GM13976 (cell line): ENCODE measurements at places on chromosomes 7 and 10.

- DNase-seq: no peak
Observed at GRCh38 chr10:60288256-60288655, 101.4 kb downstream of the ANK3 start.

DNA sequence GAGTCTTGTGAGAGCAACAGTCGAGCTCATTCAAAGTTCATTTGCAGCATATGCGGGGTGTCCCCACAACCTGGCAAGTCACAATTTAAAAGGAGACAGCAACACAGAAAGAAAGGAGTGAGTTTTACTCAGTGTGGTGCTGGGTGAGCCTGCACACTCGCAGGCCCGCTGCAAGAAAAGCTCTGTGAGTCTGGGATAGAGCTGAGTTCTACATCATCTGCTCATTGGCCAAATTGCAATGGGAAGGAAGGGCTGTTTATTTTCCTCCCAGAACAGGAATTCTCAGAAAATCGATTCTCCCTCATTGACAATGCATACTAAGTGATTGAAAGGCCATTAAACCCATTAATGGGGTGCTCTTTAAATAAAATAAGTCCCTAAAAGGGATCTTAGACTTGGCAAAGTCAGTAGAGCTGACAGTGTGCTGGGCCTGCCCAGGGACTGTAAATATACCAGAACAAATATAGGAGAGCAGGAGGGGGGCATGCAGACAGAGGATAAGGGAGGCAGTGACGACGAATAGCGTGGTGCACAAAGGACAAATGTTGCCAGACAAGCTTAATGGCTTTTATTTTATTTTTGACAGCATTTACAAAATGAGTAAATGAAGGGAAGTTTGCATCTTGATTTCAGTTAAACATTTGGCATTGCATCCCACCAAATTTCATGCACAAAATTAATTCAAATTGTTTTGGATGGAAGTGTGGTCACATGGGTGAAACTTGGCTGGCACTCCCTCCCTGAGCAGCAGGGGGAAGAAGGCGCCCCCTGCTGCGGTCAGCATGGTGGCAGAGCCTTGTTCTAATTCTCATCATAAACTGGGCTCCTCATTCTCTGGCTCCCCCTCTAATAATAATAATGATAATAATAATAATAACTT lies 215.7 kb downstream of the SNX10 start:
- DNase-seq: no peak

GRCh38 chr7:12300415-12300814 lies 89.3 kb downstream of the TMEM106B start:
- DNase-seq: no peak

DNA sequence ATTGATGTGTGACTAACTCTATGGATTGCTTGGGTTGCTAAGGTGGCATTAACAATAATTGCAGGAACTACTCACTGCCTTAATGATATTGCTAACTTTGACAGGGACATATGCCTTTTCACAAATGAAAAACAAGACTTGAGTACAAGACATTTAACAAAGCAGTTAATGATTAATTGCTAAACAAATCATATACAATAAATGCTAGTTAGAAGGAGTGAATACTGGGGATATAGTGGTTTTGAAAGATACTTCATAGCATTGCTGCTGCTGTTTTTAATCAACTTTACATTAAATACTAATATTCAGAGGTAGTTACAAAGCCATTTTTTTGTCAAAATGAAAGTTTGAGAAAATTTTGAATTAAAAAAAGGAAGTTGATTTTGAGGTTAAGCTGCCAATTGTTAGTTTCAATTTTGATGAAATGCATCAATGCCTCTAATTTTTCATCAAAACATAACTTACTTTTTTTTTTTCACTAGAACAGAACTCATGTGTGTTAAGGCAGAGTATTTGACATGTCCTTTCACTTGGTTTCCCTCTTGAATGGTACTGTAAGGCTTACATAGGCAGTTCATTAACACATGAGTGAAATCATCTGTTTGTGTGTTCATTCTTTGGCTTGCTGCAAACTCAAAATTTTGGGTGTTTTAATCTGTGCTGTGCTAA lies 106.2 kb upstream of the SEMA3D start:
- DNase-seq: no peak

GRCh38 chr10:43863859-43864591 lies 215.3 kb upstream of the ZNF32 start:
- no peak for DNase-seq

- DNase-seq: no peak
Observed at GRCh38 chr10:25493122-25493893, 318.5 kb downstream of the GPR158 start.

GRCh38 chr10:78706256-78706655 lies 362.5 kb upstream of the ZMIZ1 start:
- DNase-seq: no peak

GRCh38 chr7:69285854-69286253 lies 312.4 kb upstream of the AUTS2 start:
- DNase-seq: no peak

DNA sequence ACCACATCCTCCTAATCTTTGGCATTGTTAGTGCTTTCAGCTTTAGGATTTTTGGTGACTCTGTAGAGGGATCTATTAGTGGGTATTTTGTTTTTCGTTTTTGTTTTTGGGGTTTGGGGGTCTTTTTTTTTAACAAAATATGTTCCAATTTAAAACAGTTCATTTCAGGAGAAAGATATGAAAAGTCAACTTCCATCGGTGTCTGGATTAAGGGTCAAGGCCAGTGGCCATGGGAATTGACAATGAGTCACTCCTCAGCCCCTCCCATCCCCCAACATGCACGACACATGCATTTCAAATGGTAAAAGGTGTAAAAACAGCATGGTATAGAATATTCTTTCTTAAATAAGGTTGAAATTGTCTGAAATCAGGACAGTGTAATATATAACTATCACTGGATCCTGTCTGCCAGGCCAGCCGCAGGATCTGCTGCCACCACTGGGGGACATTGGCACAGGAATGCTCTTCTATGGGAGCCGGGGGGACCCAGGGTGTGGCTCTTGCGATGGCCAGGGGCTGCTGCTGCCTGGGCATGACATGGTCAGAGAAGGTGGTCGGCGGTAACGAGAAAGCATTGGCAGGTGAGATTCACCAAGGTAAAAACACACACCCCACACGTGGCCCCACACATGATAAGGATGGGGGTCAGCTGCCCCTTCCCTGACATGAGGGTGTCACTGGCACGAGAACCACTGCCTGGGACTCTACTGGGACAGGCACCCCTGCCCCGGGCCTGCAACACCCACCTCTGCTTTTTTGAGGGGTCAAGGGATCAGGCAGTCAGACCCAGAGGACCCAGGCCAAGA lies 126.2 kb upstream of the KCTD7 start:
- no peak for DNase-seq

GRCh38 chr10:4227586-4227985 lies 442.6 kb upstream of the KLF6 start:
- no peak for DNase-seq

GRCh38 chr10:117391436-117392205 lies 16.4 kb upstream of the PDZD8 start:
- DNase-seq: no peak

- no peak for DNase-seq
Observed at GRCh38 chr7:95999481-95999880, 227.1 kb downstream of the DYNC1I1 start.

- no peak for DNase-seq
Observed at GRCh38 chr7:3245721-3246120, 55.3 kb upstream of the SDK1 start.

GRCh38 chr10:83835945-83836745 lies 303.2 kb upstream of the GHITM start:
- no peak for DNase-seq

DNA sequence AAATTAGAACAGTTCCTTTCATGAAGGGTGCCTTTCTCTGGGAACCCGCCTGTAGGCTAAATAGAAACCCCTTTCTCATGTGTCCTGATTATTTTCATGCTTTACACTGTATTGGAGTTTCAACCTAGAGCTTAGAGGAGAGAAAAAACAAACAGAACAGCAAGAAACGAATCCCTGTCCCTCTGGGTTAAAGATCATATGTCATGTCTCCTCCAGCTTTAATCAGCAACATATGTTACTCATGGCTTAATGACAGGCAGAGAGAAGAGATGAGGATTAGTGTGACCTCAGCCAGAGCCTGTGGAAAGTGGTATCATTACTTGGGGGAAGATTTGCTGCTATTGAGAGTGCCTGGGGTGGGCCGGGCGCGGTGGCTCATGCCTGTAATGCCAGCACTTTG lies 32.1 kb downstream of the CRCP start:
- DNase-seq: no peak

- no peak for DNase-seq
Observed at GRCh38 chr7:32037650-32038198, 32.5 kb downstream of the PDE1C start.

GRCh38 chr10:79007421-79008319 lies 61.1 kb upstream of the ZMIZ1 start:
- DNase-seq: no peak
